ENCODE measurements at places on chromosomes 7 and 10.
A peak's percentile ranks its signal among the peaks of the same experiment; 100 is the strongest.

GRCh38 chr7:28052933-28053332 lies 127.7 kb downstream of the JAZF1 start:
- peak; percentile 55 for DNase-seq

DNA sequence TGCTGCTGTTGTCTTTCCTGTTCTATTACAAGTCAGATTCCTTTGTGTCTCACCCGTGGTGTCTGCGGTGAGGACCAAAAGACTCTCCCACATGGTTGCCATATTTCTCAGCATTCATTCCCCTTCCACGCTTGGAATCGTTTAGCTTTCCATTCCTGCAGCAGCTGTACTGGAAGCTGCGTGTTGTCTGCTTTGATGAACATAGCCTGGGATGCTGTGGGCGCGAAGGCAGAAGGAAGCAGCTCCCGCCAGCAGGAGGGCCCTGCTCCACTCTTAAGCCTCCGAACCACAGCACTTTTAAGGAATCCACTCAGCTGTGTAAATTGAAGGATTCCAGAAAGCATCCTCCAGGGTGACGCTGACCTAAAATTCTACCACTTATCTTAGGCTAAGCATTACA lies 303.6 kb upstream of the PITRM1 start:
- peak; percentile 69 for DNase-seq

DNA sequence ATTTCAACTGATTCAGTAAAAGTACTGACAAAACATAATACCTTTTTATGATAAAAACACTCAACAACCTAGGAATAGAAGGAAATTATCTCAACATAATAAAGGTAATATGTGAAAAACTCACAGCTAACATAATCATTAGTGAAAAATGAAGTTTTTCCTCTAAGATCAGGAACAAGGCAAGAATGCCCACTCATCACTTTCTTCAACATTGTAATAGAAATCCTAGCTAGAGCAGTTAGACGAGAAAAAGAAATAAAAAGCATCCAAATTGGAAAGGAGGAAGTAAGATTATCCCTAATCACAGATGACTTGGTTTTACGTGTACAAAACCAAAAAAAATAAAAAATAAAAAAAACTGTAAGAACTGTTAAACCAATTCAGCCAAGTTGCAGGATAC lies 58.6 kb downstream of the R3HCC1L start:
- DNase-seq = no peak

GRCh38 chr7:51035716-51036115 lies 253.0 kb upstream of the GRB10 start:
- DNase-seq = no peak

DNA sequence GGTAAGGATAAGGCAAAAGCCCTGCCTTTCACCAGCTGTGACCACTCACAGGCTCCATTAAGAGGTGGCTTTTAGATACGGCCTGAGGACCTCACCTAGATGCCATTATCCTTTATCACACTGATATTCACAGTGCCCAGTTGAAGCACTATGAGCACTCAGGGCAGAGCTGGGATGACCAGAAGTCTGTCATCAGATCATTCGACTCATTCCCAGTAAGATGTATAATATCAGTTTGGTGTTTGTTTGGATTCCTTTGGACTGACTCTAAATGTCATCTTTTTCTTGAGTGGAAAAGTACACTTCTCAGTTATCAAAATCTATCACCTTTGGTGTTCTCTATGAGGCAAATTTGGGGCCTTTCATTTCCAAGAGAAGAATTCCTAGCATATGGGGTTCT lies 18.7 kb downstream of the CCDC136 start:
- no peak for DNase-seq

DNA sequence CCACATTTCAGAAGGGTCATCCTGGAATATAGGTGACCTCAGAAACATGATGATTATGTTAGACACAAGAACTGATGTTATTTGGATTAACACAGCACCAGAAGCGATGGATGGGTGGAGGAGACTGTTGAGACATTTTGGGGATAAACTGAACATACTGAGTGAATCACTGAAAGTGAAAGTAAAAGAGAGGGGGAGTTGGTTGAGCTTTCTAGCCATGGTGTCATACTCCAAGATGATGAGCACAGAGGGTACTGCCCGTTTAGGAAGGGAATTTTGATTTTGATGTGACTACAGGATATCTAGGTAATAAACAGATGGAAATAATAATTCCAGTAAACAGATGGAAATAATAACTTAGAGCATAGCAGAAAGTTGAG lies 248.0 kb upstream of the NPY start:
- DNase-seq = no peak

GRCh38 chr7:27102581-27103442 lies at the start of gene HOXA2:
Gene HOXA2 (minus strand): TSS chr7:27102683. CDS start chr7:27102500, 183 bp downstream.
- DNase-seq = no peak

DNA sequence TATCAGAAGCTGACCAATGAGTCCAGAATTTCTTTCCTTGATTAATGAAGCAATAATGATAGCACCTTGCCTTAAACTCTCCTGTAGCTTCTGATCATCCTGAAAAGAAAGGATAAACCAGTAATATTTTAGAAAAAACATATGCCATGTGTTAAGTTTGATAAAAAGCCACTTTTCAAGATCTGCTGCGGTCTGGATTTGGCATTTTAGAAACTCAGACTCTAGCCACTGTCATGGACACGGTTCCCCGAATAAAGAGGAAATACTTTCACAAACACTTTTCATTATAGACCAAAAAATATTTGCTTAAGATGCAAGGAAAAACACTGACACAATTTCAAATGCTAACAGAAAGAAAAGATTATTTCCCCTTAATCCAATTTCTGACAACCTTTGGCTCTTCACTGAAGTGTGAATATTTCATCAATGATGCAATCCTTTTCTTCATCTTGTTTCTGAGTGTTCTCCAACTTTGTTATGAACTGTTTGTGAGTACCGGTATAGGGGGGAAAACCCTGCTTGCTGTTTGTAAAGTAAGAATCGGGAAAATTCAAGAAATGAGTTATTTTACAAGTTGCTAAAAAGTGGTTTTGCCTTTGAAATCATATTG lies 329.5 kb downstream of the CRPPA start:
- DNase-seq = no peak

- no peak for DNase-seq
Measured at GRCh38 chr10:128480601-128481000, 354.4 kb upstream of the MKI67 start.
